OCI-M1 (cell line): ENCODE measurements at places on chromosomes 7 and 10.

GRCh38 chr10:71604324-71605018 is 115.1 kb downstream of the C10orf105 start:
- DNase-seq, result no peak

- peak; percentile 98 for DNase-seq
Measured at GRCh38 chr10:98323221-98324164, 55.5 kb upstream of the LOXL4 start.

DNA sequence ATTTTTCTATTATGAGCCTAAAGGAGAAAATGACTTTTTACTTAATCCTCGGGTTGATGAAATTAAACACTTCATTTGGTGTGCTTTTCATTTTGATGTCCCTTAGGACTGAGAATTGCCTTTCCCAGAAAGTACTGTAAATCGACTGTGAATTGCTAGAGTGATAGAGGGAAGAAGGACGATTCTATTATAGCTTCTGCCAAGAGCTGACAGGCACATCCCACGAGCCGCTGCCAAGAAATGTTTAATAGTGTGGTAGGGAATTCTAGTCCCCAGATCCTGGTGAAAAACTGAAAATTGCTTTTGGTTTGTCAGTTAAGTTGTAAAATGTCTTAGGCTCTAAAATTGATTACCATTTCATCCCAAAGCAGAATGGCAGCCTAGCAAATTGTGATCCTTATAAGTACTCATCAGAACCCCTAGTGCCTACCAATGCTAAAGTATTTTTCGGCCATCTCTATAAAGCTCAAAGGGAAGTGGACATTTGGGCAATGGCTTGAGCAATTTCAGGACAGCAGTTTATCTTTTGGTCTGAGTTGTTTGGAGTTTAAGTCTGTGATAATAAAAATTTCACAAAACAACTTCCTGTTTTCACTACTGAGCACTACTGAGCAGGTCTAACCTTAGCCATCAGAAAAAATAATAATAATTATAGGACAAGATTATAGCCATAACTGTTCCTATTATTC is 44.6 kb upstream of the HYCC1 start:
- DNase-seq, result peak; percentile 62

DNA sequence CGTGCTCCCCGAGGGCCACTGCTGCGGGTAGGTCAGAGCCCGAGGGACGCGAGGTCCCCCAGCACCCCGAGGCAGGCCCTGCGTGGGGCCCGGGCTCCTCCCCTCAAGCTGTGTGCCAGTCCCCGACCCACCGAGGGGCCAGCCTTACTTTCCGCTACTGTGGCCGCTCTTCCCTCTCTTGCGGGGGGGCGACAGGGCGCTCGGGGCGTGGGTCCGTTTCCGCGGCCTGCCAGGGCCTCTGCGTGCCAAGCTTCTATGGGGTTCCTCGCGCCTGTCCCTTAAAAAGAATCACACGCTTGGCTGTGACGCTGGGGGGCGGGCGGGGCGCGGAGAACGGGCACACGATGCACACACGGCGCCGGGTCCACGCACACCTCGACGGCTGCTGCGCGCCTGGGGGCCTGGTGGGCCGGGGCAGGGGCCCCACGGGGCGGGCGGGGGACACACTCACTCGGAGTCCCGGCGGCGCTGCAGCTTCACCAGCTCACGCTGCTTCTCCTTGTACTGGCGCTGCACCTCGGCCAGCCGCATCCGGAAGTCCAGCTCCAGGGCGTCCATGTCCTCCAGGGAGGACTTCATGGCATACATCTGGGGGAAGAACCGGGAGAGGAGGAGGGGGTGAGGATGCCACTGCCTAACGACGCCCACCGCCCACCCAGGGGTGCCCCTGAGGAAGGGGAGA is 62.0 kb downstream of the TNRC18 start:
- DNase-seq, result no peak

DNA sequence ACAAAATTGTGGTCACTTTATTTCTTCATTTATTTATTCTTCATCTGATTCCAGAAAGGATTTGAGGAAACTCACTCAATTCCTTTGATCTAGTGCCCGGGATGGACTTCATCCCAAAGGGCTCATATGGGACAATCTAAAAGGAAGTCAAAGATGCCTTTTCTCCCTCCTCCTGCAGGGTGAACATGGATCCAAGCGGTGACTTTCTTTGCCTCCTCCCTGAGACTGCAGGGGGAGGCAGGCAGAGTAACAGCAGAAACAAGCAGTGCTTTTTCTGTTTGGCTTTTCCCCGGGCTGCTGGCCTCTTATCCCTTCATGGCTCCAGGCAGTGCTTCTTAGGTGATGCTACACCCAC is 10.0 kb upstream of the DNMBP start:
- DNase-seq, result no peak

DNA sequence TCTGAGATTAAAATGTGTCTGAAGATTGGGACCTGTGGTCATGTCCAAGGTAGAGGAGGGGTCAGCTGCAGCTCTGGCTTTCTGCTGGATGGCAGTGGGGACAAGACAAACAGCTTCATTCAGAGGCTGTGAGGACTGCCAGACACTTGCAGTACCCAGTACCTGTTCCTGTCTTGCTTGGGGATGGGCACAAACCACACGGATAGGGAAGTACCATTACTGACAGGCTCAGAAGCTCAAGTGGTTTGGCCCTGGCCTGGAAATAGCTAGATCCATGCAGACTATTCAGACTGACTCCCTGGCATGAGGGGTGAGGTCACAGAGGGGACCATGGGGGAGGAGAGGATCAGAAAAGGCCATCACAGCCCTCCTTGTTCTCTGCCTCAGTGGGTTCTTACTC is 56.0 kb upstream of the COMTD1 start:
- DNase-seq, result no peak

GRCh38 chr7:31816810-31817209 is 129.8 kb downstream of the PPP1R17 start:
- no peak for DNase-seq

GRCh38 chr10:132133449-132134240 is 53.1 kb upstream of the DPYSL4 start:
- DNase-seq, result no peak

- DNase-seq, result no peak
Measured at GRCh38 chr10:23419201-23419600, 19.7 kb upstream of the OTUD1 start.

- DNase-seq, result no peak
Measured at GRCh38 chr10:131777162-131777561, 123.6 kb upstream of the PPP2R2D start.

GRCh38 chr7:38311329-38311937 is 38.0 kb upstream of the TARP start:
- DNase-seq, result peak; percentile 74

DNA sequence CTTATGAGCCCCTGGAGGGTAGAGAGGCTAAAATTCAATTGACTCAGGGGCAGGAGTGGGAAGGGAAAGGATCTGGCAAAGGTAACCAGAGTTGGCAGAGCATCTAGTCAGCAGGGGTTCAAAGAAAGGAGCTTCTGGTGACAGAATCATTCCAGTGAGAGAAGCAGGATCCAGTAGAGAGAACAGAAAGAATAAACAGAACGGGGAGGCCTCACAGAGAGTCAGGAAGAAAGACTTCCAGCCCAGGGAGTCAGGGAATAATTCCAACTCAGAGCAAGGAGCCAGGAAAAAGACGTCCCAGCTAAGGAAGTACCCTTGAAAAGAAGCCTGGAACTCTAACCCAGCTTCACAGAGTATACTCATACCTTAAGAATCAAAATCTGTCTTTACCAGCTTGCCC is 66.6 kb upstream of the CPXM2 start:
- no peak for DNase-seq

DNA sequence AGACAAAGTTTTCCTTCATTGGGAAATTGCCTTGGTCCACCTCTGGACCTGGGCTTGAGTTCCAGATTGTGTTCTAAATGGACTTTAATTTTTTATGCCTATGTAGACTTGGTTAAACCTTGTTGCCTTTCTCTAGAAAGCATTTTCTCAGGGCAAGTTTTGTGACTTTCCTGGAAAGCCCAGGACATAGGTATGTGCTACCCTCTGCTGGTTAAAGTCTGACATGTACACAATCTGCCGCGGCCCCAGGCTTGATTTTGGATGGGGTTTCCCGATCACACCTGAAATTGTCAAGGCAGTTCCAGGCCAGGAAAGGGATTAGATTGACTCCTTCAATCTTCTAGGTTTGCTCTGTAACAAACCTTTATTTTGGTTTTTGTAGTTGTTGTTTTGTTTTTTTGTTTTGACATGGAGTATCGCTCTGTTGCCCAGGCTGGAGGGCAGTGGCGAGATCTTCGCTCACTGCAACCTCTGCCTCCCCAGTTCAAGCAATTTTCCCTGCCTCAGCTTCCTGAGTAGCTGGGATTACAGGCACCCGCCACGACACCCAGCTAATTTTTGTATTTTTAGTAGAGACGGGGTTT is 14.1 kb upstream of the AKR1B10 start:
- peak; percentile 23 for DNase-seq

DNA sequence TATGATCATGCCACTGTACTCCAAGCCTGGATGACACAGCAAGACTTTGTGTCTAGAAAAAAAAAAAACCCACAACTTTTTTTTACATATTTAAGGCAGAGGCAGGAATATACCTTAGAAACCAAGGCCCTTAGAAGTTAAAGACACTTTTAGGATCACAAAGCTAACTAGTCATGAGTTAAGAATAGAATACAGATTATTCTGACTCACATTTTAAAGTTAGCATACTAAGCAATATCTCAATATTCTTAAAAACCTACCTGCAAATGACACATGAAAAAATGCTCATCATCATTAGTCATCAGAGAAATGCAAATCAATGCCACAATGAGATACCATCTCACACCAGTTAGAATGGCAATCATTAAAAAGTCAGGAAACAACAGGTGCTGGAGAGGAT is 177.7 kb downstream of the CHCHD3 start:
- DNase-seq, result no peak

DNA sequence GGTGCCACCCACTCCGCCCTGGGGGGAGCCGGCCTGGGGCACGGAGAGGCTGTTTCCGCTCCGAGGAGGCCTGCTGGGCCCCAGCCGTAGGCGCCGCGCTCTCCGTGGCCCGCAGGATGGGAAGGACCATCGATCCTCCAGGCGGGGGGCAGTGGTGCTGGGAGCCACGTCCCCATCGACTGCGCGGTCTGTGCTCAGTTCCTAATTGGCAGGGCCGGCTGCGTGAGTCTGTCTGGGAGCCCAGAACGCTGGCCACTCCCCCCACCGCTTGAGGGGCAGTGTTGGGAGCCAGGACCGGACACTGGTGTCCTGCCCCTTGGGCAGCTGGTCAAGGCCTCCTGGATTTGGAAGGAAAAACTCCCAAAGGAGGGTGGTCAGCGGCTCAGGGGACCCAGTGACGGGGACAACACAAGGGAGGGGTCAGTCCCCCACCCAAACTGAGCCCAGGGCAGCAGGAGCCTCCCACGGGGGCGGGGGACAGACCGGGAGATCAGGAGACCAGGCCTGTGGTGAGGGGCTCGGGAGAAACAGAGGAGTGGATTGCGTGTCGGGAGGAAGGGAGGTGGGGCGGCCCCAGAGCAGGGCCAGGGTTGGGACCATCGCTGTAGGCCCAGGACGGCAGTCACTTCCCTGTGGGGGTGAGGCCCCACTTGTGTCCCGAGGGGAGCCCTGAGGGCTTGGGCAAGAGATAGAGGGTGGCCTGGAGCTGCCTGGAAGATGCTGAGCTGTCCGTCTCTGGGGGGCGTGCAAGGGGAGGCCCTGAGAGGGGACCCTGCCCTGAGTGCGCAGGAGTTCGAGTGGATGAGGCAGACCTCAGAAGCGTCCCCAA is 89.0 kb downstream of the UNCX start:
- DNase-seq, result no peak

GRCh38 chr7:121620206-121620605 is 224.1 kb upstream of the FAM3C start:
- DNase-seq, result no peak

DNA sequence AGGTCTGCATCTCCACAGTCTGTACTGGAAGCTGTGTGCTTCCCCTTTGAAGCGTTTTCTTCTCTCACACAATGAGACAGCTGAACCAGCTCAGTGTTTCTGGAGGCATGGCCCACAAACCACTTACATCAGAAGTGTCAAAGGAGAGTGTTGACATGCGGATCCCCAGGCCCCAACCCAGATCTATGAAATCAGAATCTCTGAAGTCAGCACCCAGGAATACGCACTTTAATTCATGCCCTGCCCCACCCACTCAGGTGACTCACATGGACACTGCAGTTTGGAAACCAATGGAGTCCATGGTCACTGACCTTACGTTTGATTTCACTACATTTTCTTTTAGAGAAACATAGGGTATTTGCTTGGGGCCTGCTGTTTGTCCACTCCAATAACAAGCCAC is 19.0 kb downstream of the TLL2 start:
- DNase-seq, result no peak

DNA sequence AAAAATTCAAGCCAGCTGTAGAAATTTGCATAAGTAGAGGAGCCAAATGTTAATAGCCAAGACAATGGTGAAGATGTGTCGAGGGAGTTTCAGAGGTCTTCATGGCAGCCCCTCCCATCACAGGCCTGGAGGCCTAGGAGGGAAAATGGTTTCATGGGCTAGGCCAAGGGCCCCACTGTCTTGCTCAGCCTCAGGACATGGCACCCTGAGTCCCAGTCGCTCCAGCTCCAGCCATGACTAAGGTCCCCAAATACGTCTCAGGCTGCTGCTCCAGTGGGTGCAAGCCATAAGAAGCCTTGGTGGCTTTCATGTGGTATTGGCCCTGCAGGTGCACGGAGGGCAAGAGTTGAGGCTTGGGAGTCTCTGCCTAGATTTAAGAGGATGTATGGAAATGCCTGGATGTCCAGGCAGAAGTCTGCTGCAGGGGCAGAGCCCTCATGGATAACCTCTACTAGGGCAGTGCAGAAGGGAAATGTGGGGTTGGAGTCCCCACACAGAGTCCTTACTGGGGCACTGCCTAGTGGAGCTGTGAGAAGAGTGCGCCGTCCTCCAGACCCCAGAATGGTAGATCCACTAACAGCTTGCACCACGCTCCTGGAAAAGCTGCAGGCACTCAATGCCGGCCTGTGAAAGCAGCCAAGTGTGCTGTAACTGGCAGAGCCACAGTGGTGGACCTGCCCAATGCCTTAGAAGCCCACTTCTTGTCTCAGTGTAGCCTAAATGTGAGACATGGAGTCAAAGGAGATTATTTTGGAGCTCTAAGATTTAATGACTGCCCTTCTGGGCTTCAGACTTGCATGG is 19.2 kb downstream of the TBATA start:
- no peak for DNase-seq

GRCh38 chr10:132708441-132708840 is 77.5 kb downstream of the NKX6-2 start:
- DNase-seq, result no peak

- no peak for DNase-seq
Measured at GRCh38 chr10:97151307-97151914, 34.3 kb downstream of the SLIT1 start.

- no peak for DNase-seq
Measured at GRCh38 chr7:131112431-131112830, 215.2 kb upstream of the MKLN1 start.

DNA sequence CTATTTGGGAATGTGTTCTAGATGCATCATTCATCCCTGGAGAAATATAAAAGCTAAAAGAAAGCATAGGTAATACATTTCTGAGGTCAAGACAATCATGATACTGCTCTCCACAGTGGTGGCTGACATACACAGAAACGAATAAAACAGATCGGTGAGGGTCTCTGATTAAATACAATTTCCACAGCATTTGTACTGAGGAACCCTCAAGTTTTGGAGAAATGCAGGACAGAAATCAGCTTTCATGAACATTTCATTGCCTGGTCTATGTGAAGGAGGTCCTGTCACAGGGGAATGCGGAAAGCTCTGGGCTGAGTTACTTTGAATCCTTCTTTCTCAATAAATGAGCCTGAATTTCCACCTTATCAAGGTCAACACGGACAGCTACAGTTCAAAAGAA is 67.9 kb upstream of the ITGB1 start:
- no peak for DNase-seq
